ENCODE measurements at places on chromosomes 3 and 15.

- peak; percentile 45 for DNase-seq
Measured at GRCh38 chr15:38683382-38684242, 119.0 kb upstream of the RASGRP1 start.

- DNase-seq: no peak
Measured at GRCh38 chr3:126494204-126494969, 18.7 kb upstream of the ZXDC start.

DNA sequence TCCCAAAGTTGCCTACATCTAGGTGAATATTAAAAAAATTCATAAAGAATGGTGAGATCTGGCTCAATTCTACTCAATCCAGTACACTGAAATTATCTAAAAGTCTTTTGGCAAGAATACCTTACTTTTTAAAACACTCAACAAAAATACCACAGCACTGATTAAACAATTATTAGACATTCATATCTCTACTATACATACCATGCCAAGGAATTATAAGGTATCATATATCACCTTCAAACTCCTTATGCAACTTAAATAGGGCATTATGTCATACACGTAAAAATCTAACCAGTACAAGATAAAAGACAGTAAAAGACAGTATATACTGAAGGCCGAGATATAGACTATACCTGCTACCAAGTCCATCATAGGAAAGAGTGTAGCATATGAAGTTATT, 6.1 kb upstream of the ANKRD28 start:
- DNase-seq: no peak

DNA sequence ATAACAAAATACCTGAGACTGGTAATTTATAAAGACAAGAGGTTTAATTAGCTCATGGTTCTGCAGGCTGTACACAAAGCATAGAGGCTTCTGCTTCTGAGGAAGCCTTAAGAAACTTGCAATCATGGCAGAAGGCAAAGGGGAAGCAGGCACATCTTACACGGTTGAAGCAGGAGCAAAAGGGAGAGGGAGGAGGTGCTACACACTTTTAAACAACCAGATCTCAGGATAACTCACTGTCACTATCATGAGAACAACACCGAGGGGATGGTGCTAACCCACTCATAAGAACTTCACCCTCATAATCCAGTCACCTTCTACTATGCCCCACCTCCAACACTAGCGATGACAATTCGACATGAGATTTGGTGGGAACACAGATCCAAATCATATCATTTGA, 54.4 kb downstream of the ATP8B4 start:
- no peak for DNase-seq

DNA sequence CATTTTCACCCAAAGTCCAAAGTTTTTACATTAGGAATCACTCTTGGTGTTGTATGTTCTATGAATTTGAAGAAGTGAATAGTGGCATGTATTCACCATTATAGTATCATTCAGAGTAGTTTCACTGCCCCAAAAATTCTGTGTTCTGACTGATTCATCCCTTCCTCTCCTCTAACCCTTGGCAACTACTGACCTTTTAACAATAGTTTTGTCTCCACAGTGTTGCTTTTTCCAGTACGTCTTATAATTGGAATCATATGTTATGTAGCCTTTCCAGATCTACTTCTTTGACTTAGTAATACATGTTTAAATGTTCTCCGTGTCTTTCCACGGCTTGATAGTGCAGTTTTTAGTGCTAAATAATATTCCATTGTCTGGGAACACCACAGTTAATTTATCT, 379.0 kb upstream of the SGO1 start:
- no peak for DNase-seq
